ENCODE measurements at places on chromosomes 4 and X.
A peak's percentile ranks its signal among the peaks of the same experiment; 100 is the strongest.

GRCh38 chr4:38365261-38365660, 298.7 kb upstream of the KLF3 start:
- DNase-seq: no peak

GRCh38 chr4:173417833-173418232, 18.9 kb upstream of the SCRG1 start:
- DNase-seq: no peak

DNA sequence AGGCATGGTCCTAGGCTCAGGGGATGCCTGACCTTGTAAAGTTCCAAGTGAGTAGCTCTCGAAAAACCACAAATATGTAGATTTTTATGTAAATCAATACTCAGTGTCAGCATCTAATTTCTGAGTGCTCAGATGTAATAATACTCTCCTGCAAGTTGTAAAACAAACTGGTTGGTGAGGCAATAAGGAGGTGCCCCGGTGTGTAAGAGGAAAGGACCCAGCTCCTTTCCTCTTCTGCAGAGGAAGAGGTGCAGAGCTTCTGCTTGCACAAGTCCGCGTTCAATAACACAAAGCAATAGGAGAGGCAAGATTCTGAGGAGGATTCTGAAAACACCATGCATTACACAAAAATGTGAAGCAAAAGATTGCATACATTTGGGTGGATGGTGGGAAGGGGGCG, 43.6 kb upstream of the ENPP6 start:
- DNase-seq: no peak

DNA sequence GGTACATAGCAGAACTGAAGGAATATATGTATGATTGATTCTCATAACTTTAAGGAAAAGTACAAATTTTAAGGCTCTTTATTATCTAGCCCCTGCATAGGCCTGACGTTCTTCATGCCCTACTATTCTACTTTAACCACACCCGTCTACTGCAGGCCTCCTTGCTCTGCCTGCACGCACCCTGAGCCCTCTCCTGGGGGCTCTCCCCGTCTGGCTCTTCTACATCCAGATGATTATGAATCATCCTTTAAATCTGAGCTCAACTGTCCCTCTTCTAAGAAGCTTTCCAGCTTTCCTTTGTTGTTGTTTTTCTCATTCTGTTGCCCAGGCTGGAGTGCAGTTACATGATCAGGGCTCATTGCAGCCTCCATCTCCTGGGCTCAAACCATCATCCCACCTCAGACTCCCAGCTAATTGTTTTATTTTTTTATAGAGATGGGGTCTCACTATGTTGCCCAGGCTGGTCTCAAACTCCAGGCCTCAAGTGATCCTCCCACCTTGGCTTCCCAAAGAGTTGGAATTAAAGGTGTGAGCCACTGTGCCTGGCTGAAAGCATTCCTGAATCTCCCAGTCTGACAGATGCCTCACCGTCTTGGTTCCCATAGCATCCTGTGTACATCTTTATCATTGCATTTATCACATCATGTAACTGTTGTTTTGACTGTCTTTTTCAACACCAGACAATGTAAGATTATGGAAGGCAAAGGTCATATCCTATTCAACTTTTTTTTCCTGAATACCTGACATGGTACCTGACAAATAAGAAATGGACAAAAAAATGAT, 89.2 kb downstream of the WDFY3 start:
- no peak for DNase-seq

- DNase-seq: no peak
These were observed 177.5 kb downstream of the ANKRD50 start for GRCh38 chr4:124535003-124535402.

DNA sequence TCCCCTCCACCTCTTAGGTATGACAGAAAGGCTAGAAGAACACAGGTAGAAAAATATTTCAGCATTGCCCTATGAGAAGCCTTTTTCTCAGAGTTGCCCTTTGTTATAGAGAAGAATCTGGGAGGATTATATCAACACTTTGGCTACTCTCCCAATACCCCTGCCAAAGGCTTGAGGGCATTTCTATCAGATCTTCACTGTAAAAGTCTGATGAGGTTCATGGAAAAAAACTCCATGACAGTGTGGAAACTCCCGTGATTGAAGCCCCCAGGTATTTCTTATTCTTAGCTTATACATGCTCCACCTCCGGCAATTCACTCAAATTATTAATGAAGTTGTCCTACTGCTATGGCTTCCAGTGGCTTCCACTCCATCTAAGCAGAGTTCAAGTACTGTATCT, 753.6 kb downstream of the CENPC start:
- DNase-seq: no peak

GRCh38 chr4:40199999-40200874, 3.4 kb downstream of the RHOH start:
- DNase-seq: peak; percentile 71

DNA sequence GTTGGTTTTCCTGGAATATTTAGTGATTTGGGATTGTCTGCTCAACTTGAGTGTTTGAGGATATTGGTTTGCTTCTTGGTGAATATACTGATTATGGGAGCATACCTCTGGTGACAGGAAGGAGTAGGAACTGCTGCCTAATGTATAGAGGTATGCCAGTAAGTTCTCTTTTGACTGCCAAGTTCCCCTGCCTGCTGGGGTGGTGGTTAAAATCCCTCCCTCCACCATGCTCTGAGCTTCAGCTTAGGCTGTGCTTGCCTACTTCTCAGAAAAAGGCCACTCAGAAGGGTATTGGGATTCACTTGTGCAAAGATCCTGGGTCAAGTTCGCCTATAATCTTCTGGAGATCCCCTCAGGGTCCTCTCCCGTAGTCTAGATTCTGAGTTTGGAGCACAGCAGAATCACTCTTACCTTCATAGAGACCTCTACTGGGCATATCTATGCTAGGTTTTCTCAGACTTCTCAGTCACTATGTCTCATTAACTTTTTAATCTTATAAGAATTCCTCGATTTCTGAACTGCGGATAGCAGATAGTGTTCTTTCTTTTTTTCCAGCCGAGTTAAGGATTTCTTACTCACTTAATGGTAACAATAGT, 44.7 kb upstream of the DCK start:
- DNase-seq: no peak

- no peak for DNase-seq
These were observed 433 bp downstream of the MMAA start for GRCh38 chr4:145619639-145619996.

DNA sequence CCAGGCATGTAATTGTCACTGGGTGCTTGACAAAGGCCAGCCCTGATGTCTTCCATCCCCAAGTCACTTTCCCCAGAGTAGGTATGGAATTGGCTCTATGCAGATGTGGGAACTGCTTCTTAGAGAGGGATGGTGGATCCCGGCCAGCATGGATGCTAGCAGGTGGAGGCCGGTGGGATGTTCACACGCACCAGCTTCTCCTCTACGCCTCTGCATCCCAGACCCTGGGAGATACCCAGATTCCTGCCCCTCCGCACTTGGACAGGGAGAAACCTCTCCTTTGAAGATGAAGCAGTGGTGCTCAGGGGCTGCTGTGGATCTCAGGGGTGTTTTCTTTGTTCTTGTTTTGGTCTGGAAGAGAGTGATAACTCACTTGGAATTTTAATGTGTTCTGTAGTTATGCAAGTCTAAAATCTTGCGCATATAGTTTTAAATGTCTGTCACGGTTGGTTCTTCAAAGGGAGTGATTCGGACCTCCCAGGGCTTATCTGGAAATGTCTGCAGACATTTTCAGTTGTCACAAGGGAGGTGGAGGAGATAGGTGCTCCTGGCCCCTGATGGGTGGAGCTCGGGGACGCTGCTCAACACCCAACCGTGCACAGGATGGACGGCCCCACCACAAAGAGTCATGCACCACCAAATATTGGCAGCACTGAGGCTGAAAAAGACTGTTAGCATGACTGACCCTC, 308.0 kb downstream of the DHRSX start:
- no peak for DNase-seq

DNA sequence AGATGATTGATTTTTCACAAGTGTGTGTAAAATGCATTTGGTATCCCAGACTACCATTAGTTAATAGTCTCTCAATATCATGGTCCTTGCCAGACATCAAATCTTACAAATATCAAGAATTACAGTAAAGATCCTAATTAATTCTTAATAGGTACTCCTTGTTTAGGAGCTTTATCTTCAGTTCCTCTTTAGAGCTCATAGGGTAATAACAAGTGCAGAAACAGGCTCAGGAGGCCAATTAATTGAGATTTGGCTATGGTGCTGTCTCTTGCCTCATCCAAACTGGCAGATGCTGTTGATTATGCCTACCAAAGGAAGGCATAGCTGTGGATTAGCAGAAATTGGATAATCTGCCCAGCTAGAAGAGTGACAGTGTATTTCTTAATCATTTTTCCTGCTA, 6.9 kb downstream of the MTMR1 start:
- DNase-seq: no peak

- no peak for DNase-seq
These were observed 105.6 kb upstream of the MYOZ2 start for GRCh38 chr4:119029847-119030535.

DNA sequence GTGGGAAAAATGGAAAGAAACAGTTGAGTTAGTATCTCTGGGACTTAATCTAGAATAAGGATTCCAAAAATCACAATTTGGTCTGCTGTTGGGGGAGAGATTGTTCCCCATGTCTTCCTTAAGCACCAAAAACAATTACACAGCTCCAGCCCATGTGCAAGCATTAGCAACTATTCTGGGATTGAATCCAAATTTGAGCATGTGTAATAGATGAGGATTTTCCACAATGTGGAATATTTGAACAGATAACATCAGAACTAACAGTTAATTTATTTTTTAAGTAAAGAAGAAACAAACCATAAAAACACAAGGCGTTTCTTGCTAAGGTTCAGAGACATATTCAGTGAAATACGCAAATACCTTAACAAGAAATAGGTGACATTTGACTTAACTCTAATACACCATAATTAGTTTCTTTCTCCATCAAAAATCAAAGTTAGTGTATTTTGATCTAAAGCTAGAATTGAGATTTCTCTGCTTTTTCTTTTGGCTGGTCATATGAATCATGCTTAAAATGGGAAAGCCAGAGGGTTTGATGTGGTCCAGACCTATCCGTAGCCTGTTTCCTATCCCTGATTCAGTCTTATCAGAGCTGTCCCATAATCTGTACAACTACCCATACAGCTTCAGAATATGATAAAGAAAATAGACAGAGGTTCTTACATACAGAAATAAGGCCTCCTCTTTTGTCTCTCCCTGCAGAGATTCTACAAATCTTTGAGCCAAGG, 413.4 kb downstream of the PACRGL start:
- no peak for DNase-seq

GRCh38 chr4:24778464-24779225, 16.7 kb upstream of the SOD3 start:
- DNase-seq: no peak

DNA sequence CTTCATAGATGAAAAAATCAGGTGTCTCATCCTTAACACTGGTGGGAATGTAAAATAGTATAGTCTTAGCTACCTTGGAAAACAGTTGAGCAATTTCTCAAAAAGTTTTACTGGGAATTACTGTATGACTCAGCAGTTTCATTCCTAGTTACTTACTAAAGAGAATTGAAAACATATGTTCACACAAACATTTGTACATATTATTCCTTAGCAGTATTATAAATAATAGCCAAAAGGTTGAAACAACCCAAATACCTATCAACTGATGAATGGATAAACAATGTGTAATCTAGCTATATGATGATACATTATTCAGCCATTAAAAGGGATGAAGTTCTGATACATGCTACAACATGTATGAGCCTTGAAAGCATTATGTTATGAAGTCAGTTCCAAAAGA, 41.7 kb downstream of the RBM46 start:
- no peak for DNase-seq

GRCh38 chrX:123859846-123860838, at the start of gene XIAP:
XIAP (plus strand) TSS chrX:123860053; CDS start chrX:123885663, 25,610 bp downstream.
- DNase-seq: peak; percentile 78

DNA sequence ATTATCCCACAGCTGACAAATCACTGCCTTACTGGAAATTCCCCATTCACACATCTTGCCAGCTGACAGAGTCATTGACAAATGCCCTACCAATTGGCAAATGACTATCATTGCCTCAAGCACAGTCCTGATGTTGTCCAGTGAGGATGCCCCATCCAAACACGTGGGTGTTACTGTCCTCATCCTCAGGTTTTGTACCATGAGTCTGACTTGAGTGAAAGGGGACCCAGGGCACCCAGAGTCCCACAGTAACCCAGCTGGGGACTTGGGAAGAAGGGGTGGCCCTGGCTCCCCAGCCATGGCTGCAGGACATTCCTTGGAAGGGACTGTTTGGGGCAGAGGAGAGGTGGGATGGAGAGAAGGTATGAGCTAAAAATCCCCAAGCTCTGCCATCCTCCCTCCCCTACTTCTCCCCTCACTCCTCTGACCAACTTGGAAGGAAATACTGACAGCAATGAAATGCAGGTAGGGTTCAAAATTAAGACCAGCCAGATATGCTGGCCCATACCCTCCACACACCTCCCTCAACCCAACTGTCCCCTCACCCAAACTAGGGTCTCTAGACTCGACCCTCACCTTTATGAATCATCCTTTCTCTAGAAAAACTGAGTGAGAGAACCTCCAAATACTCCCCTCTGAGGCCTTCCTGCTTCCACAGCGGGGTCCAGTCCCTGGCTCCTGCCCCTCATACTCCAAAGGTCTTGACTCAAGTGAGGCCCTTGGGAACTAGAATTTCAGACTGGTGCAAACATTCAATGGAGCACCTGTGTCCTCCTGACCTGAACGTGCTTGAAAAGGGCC, 5.1 kb downstream of the TIMP1 start:
- DNase-seq: no peak

DNA sequence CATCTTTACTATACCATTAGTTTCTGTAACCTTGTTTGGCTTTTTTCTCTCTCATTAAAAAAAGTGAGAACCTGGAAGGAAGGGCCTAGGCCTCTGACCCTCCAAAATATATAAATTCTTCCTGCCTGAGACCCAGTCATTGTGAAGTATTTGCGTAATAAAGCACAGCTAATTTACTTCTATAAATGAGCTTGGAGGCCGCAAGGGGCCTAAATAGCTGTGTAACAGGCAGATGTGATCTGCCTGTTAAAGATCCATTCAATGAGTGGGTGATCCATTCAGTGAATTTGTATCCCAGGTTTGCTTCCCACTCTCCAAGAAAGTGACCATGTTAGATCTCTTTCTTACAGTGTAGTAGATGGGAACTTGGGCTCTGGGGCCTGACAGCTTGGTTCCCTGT, 595 bp upstream of the PYURF start:
- DNase-seq: no peak

GRCh38 chr4:21554066-21554465, 394.5 kb downstream of the KCNIP4 start:
- no peak for DNase-seq

DNA sequence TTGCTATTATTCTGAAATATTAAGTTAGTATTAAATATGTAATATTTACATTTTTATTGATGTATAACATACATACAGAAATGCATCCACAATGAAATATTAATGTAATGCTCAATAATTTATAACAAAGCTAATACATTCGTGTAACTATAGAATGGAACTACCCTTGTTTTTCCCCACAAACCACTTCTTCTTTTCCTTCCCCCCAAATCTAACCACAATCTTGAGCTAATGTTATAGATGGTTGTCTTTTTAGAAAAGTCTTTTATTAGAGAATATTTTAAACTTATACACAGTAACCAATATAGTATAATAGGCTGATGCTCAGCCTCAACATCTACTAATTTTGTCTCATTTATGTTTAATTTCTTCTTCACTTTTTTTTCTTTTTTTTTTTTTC, 4.5 kb upstream of the ZNF732 start:
- DNase-seq: no peak

All from CD4-positive, alpha-beta T cell treated with Interleukin-15 for 1 hour (primary cell).